ENCODE measurements at places on chromosomes 7 and 10. TPM values are rescaled to one million over a fixed set of nuclear protein-coding genes. Genes with fewer than 3 reads are reported as not detected.

The CUBN gene
- 0.76 TPM for total RNA-seq

The MMRN2 gene
- total RNA-seq, result 3.4 TPM

The GCK gene
- 0.38 TPM for total RNA-seq

The GDF2 gene
- not detected for total RNA-seq

The GALNT11 gene
- total RNA-seq, result 30.2 TPM

The SSC4D gene
- not detected for total RNA-seq

The ANXA8 gene
- 172 TPM for total RNA-seq

The GIMAP7 gene
- 0.64 TPM for total RNA-seq

The ZP3 gene
- total RNA-seq, result 7.9 TPM

The DDX21 gene
- total RNA-seq, result 71.5 TPM

The GPR15LG gene
- 352 TPM for total RNA-seq

The ENTPD1 gene
- total RNA-seq, result 7.7 TPM

The CFAP69 gene
- 1.8 TPM for total RNA-seq

The TMEM270 gene
- total RNA-seq, result not detected

The SEC23IP gene
- 13.0 TPM for total RNA-seq

The SPDYE5 gene
- total RNA-seq, result not detected

The ZNF518A gene
- total RNA-seq, result 14.3 TPM

The SLC26A3 gene
- not detected for total RNA-seq

The KBTBD2 gene
- 28.0 TPM for total RNA-seq

The PIK3AP1 gene
- total RNA-seq, result 7.6 TPM

The NKX1-2 gene
- 1.6 TPM for total RNA-seq

The ZEB1 gene
- total RNA-seq, result 37.6 TPM

The TBRG4 gene
- total RNA-seq, result 79.5 TPM

All from esophagus squamous epithelium (tissue), 5 donors.